Activated T-helper 17 cell treated with anti-CD3 and anti-CD28 coated beads, Interleukin-2, amount 50 U/mL, for 72 hours (primary cell): ENCODE measurements at places on chromosomes 7 and 10. TPM values are rescaled to one million over a fixed set of nuclear protein-coding genes. Genes with fewer than 3 reads are reported as not detected.

GRCh38 chr10:92413519-92413918, 122.6 kb downstream of the MARCHF5 start:
- no peak for ATAC-seq

- ATAC-seq = no peak
Measured at GRCh38 chr7:152865461-152865860, 105.9 kb downstream of the ACTR3B start.

DNA sequence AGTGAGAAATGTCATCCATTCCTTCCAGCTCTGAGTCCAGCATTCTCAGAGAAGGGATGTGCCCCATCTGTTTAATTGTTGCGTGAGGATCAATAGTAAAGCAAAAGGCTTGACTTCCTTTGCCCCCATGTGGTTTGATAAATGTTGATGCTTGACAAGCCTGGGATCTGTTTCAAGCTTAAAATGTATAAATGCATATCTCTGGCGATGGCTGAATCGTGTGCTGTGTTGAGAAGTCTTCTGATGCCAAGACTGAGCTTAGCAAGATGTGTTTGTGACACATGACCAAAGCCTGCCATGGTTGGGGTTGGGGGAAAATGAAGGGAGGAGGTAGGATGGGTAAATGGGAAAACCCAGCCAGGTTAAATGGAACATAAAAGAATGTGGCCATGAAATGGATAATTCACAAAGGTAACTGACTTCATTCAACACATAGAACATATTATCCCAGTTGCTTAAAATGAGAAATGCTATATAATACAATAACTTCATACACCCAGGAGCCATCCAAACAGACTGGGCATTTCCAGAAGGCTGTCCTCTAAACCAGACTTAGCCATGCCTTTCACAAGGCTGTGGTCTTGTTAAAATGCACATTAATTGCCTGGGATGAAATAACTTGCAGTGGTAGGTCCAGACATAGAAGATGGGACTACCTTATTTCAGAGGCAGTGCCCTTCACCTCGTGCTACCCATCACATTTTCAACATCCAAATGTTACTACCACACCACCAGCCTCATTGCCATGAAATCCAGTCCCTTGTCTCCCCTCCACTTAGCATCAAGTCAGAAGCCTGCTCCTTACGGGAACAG, 147.3 kb upstream of the PDE1C start:
- no peak for ATAC-seq

DNA sequence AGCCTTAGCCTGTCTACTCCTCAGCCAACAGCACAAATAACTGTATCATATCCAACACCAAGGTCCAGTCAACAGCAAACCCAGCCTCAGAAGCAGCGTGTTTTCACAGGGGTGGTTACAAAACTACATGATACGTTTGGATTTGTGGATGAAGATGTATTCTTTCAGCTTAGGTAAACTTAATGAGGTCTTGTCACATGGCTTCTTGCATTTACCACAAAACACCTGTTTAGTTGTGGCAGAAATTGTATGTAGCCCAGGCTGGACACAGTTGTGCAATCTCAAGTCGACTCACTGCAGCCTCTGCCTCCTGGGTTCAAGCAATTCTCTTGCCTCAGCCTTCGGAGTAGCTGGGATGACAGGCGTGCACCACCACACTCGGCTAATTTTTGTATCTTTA, 21.4 kb downstream of the CCAR1 start:
- ATAC-seq = no peak

- peak; percentile 10 for ATAC-seq
Measured at GRCh38 chr10:11285171-11285570, 267.5 kb downstream of the CELF2 start.

- ATAC-seq = peak; percentile 37
Measured at GRCh38 chr7:123494193-123494796, 40.1 kb downstream of the IQUB start.

DNA sequence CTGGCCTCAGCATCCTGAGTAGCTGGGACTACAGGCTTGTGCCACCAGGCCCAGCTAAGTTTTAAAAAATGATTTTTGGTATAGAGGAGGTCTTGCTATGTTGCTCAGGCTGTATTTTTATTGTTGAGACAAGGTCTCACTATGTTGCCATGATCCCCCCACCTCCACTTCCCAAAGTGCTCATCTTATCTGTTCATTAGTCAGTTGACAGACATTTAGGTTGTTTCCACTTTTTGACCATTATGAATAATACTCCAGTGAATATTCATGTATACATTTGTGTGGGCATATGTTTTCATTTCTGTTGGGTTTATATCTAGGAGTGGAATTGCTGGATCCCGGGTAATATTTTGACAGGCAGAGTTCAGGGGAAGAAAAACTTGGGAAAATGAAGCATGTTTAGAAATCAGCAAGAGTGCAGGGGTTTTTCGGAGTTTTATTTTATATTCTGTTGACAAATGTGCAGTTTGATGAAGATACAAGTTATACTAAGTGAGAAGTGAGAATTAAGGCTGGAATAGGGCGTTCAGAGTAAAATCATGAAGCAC, 2.7 kb upstream of the SCD start:
- no peak for ATAC-seq

DNA sequence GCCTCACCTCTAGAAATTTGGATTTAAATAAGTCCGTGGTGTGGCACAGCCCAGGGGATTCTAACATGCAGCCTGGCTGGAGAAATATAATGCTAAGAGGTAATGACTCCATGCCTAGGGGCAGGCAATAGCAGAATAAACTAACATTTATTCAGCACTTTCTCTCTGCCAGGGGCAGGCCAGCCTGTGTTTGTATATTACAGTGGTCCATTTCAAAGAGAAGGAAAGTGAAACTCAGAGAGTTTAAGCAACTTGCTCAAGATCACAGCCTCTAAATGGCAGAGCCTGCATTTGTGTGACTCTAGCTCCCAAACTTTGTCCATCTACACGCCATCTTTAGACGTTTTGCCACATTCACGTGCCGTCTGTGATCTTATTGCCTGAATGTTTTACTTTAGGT, 6.7 kb upstream of the LRRC18 start:
- no peak for ATAC-seq

DNA sequence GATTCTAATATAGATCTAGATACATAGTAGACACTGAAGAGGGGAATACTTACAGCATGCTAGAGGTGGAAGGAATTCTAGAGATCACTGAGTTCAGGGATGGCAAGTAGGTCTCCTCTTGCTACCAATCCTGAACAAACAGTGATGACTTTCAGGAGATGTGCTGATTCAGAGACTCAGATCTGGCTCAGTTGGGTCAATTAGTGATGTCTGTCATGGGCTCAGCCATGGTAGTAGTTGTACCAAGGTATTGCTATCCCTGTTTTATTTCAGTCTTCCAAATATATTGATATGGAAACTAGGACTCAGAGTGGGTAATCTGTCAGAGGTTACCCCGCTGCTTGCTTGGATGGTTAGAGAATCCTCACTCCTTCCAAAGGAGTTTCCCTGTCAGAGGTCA, 38.5 kb downstream of the UNC5B start:
- no peak for ATAC-seq

DNA sequence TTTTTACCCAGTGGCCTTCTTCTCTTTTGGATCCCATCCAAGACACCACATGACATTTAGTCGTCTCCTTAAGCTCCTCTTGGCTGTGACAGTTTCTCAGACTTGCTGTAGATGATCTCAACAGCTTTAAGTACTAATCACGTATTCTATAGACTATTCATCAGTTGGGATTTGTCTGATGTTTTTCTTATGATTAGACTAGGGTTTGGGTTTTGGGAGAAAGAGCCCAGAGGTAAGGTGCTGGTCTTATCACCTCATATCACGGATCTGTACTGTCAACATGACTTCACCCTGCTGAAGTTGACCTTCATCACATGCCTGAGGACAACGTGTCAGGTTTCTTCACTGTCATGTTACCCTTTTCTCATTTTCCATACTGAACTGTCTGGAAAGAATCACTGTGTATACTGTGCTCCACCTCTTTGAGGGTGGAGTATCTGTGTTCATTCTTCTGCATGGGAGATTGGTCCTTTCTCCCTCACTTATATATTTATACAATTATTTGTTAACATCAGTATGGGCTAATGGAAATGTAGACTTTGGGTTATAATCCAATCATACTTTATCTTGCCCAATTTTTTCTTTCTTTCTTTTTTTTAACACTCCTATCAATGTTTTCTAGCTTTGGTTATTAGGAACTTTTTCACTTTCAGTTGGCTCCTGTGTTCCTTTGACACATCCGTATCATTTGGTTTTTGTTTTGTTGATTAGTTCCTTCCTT, 6.4 kb upstream of the HKDC1 start:
- ATAC-seq = peak; percentile 17

PIP gene
- total RNA-seq = not detected

HBP1 gene
- total RNA-seq = 63.5 TPM

CXCL12 gene
- total RNA-seq = not detected
